Activated naive CD8-positive, alpha-beta T cell treated with anti-CD3 and anti-CD28 coated beads, Interleukin-2, amount 10 ng/mL, durations not matched to agents 7 days and 5 days (primary cell): ENCODE measurements at places on chromosomes 1 and 21. TPM values are rescaled to one million over a fixed set of nuclear protein-coding genes. Genes with fewer than 3 reads are reported as not detected.

GRCh38 chr1:112478314-112478713, 30.5 kb upstream of the WNT2B start:
- peaks cover 3% of the 10 kb centered on the region for H3K36me3 ChIP-seq
- H3K4me3 ChIP-seq = no peak overlapping the region
- no peak for DNase-seq
- no peak overlapping the region for H3K27ac ChIP-seq
- peaks cover 25% of the 10 kb centered on the region for H3K27me3 ChIP-seq

GRCh38 chr1:8910914-8911313, 32.4 kb upstream of the ENO1 start:
- H3K27ac ChIP-seq = peak overlapping the region; percentile 79
- peaks cover 47% of the 10 kb centered on the region for H3K4me1 ChIP-seq
- no peak for DNase-seq
- no peaks in the 10 kb centered on the region for H3K27me3 ChIP-seq

DNA sequence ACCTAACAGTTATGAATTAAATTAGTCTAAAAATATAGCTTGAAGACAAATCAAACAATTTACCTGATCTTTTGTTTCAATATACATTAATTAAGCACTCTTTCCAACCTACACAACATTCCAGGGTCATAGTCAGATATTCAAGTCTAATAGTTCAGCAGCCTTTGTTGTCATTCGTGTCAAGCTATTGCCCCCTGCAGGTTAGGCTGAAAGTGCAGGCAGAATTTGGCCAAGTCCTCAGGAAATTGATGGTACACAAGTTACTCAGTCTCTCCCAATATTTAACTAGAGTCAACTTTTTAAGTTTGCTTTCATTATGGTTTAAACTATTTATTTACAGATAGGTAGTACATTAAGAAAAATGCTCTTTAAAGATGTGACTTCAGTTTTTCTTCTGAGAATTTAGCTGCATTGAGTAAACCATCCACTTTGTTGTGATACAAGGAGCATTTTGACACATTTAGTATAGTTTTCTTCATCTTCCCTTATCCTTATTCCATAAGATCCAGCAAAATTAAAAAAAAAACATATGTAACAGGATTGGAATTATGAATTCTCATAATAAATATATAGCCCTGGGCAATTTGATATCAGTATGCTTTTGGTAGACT, 130.3 kb upstream of the DPYD start:
- peak; percentile 65 for DNase-seq
- no peak overlapping the region for H3K27ac ChIP-seq
- no peaks in the 10 kb centered on the region for H3K36me3 ChIP-seq
- H3K4me3 ChIP-seq = no peak overlapping the region

DNA sequence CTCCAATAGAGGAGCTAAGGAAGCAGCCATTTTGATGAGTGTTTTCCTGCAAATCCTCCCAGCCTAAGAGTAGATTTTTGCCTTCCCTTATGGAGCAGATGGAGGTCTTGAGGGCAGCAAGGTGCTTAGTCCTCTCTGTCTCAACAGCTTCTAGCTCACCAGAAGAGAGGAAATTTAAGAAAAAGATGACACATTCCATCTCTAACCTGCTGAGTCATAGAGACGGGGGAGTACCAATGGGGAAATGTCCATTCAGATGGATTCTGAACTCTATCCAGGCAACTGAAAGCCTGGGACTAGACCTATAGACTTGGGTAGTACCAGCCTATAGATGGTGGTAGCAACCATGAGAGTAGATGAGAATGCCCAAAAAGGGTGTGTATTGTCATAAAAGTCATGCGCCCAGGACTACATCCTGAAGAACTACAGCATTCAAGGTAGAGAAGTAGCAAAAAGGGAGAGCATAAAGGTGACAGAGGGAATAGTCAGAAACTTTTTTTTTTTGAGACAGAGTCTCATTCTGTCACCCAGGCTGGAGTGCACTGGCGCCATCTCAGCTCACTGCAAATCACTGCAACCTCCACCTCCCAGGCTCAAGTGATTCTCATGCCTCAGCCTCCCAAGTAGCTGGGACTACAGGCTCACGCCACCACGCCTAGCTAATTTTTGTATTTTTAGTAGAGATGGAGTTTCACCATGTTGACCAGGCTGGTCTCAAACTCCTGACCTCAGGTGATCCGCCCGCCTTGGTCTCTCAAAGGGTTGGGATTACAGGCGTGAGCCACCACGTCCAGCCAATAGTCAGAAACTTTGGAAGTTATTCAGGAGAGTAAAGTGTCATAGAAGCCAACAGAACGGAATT, 10.7 kb upstream of the ELOA start:
- H3K27me3 ChIP-seq = no peaks in the 10 kb centered on the region
- H3K4me3 ChIP-seq = no peak overlapping the region
- H3K36me3 ChIP-seq = peaks cover 5% of the 10 kb centered on the region
- H3K27ac ChIP-seq = no peak overlapping the region
- peaks cover 9% of the 10 kb centered on the region for H3K4me1 ChIP-seq

- H3K36me3 ChIP-seq = peaks cover 3% of the 10 kb centered on the region
- no peaks in the 10 kb centered on the region for H3K27me3 ChIP-seq
- H3K4me3 ChIP-seq = peak overlapping the region; percentile 62
- peak; percentile 53 for DNase-seq
Observed at GRCh38 chr1:116826818-116827606, 72.8 kb downstream of the CD2 start.

GRCh38 chr1:25031601-25031965, 101.5 kb upstream of the RUNX3 start:
- DNase-seq = peak; percentile 54
- peak overlapping the region; percentile 88 for H3K4me3 ChIP-seq
- peaks cover 75% of the 10 kb centered on the region for H3K4me1 ChIP-seq

- H3K4me1 ChIP-seq = peaks cover 71% of the 10 kb centered on the region
- DNase-seq = no peak
- H3K27ac ChIP-seq = peak overlapping the region; percentile 54
Observed at GRCh38 chr1:110639724-110640386, 33.7 kb upstream of the KCNA2 start.

DNA sequence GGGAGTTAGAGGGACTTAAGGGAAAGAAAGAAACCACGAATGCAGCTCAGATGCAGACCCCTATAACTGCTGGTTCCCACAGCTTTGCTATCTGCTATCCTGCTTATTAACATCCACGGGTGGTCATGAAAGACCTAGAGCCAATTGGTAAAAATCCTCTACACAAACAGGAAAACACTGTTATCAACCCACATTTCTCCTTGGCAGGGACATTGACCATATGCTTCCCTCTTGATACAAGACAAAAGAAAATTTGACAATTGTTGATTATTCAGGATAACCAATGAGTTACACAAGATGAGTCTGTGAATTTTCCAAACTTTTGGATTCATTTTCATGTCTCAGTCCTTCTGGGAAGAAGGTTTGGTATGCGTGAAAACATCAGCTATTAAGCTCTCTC, 90.4 kb downstream of the TIAM1 start:
- peaks cover 2% of the 10 kb centered on the region for H3K27me3 ChIP-seq
- no peak overlapping the region for H3K27ac ChIP-seq
- no peak overlapping the region for H3K4me3 ChIP-seq
- no peaks in the 10 kb centered on the region for H3K4me1 ChIP-seq
- H3K36me3 ChIP-seq = peaks cover 8% of the 10 kb centered on the region

GRCh38 chr1:159900086-159900680, at the start of gene CFAP45:
Gene CFAP45, minus strand, starts transcription at chr1:159900165. Its CDS starts 67 bp downstream, at chr1:159900098.
- no peaks in the 10 kb centered on the region for H3K4me1 ChIP-seq
- H3K36me3 ChIP-seq = peaks cover 3% of the 10 kb centered on the region
- H3K4me3 ChIP-seq = no peak within 1 kb of the TSS
- no peak for DNase-seq
- peaks cover 12% of the 10 kb centered on the region for H3K27me3 ChIP-seq
- no peak within 1 kb of the TSS for H3K27ac ChIP-seq

Gene NCAM2
- total RNA-seq = not detected

Gene OR14K1
- not detected for total RNA-seq

Gene LRRN2
- total RNA-seq = not detected

Gene PRDM16
- not detected for total RNA-seq
